Stimulated activated CD8-positive, alpha-beta memory T cell treated with anti-CD3 and anti-CD28 coated beads, Interleukin-15, amount 100 ng/mL, for 4 hours (primary cell): ENCODE measurements at places on chromosomes 6 and 20.

- DNase-seq: no peak
Measured at GRCh38 chr6:68649669-68650068, 14.6 kb downstream of the ADGRB3 start.

- DNase-seq: no peak
Measured at GRCh38 chr6:52647199-52647598, 23.7 kb upstream of the TMEM14A start.

DNA sequence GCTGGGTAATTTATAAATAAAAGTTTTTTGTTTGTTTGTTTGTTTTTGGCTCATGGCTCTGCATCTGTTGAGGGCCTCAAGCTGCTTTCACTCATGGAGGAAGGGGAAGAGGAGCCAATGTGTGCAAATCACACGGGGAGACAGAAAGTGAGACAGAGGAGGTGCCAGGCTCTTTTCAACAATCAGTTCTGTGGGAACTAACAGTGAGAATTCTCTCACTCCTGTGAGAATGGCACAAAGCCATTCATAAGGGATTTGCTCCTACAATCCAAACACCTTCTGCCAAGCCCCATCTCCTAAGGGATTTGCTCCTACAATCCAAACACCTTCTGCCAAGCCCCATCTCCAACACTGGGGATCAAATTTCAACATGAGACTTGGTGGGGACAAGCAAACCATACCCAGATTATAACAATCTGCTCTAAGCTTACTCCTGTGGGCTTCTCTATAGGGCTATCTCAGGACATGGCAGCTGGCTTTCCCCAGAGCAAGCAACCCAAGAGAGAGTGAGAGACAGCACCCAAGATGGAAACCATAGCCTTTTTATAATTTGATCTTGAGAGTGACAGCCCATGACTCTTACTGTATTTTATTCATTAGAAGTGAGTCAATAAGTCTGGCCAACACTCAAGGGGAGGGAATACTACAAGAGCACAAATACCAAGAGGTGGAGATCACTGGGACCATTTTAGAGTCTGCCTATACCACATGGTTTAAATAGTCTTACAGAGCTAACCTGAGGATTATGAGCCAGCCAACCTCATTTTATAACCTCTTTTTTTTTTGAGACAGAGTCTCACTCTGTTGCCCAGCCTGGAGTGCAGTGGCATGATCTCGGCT, 22.8 kb upstream of the LRRC1 start:
- DNase-seq: no peak

DNA sequence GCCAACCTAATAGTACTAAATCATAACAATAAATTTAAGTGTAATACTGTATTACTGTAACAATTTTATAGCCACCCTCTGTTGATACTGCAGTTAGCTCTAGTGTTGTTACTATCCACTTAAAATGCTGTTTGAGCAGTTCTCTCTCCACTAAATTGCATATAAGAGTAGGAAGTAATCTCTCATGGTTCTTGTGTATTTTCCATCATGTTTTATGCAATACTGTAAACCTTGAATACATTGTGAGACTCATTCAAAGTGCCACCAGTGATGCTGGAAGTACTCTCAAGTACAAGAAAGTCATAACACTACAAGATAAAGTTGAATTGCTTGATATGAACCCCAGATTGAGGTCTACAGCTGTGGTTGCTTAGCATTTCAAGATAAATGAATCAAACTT, 65.5 kb downstream of the WASF1 start:
- no peak for DNase-seq

GRCh38 chr6:42889815-42890214, 10.4 kb downstream of the RPL7L1 start:
- DNase-seq: no peak
